T-helper 1 cell (primary cell): ENCODE measurements at places on chromosomes 6 and 20.

- no peak for DNase-seq
Measured at GRCh38 chr20:62266851-62267250, 28.5 kb downstream of the OSBPL2 start.

DNA sequence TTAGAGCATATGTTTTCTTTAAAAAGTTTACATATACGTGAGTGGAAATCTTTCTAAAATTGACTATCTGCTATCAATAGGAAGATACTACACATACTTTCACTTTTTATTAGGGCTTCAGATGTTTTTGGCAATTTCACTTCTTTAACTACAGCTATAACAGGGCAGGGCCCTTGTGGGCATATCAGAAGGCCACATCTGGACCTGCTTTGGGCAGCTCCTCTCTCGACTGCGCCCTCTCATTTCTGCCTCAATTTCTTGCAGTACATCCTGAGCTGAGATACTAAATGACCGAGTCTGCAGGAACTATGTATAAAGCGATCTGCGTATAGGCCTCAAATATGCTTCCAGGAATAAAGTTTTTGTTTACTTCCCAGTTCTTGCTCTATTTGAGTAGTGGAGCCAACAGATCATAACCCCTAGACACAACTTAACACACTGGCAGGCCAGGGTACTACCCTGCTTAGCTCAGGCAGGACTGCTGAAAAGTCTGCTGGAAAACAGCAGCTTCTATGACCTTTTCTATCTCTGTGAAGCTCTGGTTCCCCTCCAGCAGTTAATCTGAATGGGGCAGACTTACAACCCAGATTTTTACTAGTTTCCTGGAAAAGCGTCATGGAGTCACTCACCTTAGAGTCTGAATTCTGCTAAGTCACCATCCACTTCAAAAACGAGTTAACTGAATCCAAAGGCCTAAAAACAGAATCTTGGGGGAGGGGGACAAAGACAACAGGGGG, 12.7 kb downstream of the GCLC start:
- no peak for DNase-seq

DNA sequence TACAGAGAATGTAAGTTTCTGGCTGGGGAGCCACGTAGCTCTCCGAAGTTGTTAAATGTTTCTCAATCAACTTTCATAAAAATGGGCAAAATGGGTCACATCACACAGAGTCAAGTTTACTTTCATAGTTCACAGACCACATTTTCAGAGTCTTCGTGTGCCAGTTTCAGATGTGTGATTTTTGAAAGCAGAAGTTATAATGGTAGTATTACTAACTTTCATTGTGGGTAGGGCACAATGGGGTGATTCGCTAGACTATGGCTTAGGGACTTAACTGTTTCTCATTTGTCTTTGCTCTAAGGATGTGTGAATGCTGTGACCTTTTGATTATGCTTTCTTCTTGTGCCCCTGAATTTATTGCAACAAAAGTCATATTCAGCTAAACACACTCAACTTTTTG, 109.0 kb upstream of the SUPT3H start:
- DNase-seq: no peak

DNA sequence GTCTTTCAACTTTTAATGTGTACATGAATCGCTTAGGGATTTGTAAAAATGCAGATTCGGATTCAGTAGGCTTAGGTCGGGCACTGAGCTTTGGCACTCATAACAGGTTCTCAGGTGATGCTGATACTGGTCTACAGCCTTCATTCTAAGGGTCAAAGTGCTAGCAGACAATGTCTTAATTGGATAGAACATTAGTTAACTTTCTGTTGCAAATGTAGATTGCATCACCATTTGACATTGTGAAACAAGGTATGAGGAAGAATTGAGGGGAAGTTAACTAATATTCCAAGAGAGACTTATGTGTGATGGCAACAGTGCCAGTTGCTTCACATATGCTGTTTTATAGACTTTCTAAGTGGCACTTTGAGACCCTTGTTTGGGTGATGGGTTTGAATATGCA, 86.9 kb downstream of the MLIP start:
- DNase-seq: no peak
